ENCODE measurements at places on chromosomes 12 and 14.

- DNase-seq: no peak
These were observed 42.1 kb upstream of the DICER1 start for GRCh38 chr14:95199298-95199983.

- DNase-seq: no peak
These were observed 183.8 kb upstream of the ARHGAP5 start for GRCh38 chr14:31893221-31893757.

DNA sequence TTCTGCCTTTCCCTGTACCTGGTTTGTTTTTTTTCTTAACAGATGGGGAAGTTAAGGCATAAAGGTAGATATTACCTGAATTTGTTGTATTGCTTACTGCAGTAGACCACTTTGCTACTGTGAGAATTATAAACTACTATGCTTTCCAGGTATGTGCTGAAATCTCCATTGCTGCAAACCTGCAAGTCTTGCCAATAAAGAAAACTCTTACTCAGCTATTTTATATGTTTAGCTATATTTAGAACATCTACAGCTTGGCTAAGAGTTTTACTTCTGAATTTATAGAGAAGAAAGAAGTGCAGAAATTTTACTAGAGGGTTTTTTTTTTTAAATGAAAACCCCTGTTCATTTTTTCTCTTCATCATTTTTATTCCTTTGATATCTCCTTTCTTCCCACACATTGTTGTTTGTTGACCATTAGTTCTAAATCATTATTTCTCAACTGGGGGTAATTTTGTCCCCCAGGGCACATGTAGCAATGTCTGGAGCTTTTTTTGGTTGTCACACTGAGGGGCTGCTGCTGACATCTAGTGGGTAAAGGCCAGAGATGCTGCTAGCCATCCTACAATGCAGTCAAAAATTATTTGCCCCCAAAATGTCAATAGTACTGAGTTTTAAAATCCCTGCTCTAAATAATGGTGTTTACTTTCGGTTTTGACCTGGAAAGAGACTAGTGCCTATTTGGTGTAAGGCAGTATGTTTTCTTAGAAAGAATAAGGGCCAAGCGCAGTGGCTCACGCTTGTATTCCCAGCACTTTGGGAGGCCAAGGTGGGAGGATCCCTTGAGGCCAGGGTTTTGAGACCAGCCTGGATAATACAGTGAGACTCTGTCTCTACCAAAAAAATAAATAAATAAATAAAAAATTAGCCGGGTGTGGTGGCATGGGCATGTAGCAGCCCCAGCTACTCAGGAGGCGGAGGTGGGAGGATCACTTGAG, 48.6 kb downstream of the PCNX1 start:
- DNase-seq: no peak

DNA sequence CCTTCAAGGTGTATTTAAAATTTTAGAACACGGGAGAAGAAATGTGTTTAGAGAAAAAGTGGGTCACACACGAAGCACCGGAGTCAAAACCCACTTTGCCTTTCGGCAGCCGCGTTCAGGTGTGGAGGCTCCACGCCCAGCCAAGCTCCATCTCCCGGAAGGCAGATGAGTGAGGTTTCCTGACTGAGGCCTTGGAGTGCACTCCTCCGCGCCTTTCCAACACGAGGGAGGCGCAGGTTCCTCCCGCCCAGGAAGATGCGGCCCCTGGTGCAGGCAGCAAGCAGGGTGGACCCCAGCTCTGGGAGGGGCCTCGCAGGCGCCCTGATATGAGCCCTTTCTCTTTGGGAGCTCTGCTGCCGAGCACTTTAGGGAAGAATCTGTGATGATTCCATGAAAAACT, 22.5 kb downstream of the MTA1 start:
- no peak for DNase-seq

GRCh38 chr14:89641495-89642175, 224.6 kb upstream of the FOXN3 start:
- no peak for DNase-seq

DNA sequence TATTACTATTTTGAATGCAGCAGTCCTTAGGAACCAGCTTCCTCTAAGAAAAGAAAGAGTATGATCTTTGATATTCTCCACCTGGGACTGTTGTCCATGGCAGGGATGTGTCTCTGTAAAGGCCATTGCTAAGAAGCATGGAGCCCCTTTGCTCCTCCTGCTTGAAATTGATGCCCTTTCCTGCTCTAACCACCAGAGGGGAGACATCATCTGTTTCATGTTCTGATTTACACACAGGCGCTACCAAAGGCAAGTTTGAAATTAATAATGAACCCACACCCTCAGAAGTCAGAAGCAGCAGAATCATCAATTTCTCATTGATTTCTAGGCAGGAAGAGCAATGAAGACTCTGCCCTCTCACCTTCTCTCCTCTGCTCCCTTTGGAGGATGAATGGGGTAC, 253.8 kb downstream of the RMST start:
- DNase-seq: no peak

DNA sequence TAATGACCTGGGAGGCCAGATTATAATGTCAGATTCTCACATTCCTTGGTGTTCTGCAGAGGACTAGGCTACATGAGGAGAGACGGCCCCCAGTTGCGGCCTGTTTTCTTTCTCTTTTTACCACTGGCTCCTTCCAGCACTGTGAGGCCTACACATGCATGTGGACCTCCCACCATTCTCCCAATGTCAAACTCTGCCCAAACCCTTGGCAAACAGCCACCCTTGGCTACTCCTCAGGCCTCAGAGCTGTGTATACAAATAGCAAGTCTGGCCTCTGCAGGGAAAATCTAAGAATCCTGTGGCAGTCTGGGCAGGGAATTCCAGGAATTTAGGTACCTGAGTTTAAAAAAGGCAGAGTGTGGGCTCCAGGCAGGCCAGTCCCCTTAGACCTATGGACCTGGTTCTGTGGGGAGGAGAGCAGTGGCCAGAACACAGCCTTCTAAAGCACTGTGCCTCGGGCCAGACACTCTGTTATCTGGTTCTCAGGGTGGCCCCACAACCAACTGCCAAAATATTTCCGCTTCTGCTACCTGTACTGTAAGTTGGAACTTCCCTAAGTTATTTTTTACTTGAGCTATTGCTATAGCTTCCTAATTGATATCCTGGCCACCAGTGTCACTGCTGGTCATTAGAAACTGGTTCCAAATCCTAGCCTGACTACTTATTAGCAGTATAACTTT, 19.9 kb upstream of the NEDD1 start:
- no peak for DNase-seq

DNA sequence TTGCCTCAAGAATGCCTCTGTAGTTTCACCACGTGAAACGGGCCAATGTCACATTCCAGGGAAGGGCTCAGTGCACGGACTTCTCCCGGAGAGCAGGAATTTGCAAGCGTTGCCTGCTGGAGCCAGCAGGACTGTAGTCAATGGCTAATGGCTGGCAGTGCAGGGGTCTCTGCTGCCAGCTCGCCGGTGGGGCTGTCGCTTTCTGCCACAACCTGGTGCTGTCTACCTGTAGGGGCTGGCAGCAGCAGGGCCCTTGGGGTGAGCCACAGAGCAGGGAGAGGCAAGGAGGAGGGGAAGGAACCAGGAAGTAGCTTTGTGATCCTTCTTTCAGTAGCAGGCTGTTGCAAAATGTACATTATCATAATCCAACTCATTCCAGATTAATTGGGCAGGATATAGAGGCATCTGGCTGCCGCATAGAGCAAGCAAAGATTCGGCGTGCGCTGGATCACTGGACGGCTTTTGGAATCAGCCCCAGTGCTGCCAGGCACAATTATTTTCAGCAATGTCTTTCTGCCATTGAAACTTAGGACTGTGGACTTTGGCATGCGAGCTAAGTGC, 114.1 kb downstream of the PAPOLA start:
- DNase-seq: no peak
